ENCODE measurements at places on chromosomes 12 and 14.
A peak's percentile ranks its signal among the peaks of the same experiment; 100 is the strongest.

DNA sequence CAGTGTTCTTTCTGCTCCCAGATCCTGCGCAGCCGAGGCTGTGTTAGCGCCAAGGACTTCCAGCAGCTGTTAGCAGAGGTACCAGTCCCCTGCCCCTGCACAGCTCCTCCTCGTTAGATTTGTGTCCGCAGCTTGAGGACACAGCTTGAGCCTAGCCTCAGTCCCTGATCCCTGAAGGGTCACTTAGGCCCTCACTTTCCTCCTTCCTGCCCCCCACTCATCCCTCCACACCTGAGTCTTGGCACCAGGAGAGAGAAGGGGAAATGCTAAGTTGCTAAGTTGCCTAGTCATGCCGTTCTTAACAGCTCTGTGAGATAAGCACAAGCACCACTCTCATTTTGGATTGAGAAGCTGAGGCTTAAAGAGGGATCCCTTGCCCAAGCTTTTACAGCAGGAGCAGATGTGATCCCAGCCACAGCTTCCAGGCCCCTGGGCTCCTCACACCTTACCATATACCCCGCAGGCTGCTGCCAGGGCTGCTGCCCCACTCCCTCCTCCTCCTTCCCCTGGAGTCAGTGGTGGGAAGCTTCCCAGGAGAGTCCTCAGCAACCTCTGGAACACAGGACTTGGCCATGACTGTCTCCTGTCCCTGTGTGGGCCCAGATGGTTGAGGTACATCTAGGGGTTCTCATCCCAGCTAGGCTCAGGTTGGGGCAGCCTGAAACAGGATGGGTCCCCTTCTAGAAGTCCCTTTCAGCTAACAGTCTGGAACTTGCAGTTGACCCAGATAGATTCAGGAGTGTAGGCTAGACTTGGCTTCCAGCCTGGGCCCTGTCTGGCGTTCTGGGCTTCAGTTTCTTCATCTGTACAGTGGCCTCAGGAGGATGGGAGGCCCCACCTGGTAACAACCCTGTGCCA lies 975 bp downstream of the OGFOD2 start:
- no peak for DNase-seq

GRCh38 chr12:123223241-123223668 lies 9.7 kb downstream of the MPHOSPH9 start:
- DNase-seq = peak; percentile 25

GRCh38 chr12:47739979-47740378 lies 14.7 kb upstream of the ENDOU start:
- no peak for DNase-seq

DNA sequence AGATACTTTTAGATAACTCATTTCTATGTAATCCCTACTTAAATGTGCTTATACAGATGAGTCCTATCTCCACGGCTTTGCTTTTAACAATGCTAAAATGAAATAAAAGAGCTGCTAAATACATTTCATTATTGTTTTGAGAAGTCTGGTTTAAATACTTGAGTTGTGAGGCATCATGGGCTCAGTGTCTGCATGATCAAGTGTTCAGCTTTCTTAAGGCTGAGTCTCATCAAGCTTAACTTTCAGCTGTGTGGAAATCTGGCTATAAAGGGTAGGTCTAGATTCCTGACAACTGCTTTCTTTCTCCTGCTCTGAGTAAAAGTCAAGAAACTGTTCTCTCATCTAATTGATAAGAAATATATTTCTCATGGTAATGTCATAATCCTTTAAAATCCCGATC lies 235.4 kb downstream of the FSCB start:
- no peak for DNase-seq

DNA sequence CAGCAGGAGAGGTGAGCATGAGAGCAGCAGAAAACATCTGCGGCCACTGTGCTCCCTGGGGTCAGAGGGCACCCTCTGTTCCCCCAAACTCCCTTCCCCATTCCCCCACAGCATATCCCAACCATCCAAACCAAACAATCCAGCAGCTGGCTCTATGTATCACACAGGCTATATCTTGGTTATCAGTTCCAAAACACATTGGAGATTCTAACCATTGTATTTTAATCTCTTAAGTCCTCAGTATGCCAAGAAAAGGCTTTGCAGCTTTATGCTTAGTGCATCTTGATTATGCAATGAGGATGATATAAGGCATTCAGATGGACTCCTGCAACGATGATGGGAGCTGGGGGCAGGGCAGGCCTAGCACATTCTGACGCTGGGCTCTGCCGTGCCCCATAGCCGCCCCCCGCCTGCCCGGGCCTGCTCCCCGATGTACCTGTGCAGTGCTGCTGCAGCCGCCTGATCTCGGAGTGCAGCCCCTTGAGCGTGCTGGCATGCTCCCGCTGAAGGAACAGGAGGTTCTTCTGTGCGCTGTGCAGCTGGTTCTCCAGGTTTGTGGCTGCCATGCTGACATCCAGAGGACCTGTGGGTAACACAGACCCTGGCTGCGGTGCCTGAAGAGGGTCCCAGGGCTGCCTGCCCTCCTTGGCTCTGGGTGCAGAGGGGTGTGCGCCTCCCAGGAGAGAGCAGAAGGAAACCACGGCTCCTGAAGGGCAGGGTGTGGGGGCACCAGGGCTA lies 29.6 kb downstream of the CCDC92 start:
- no peak for DNase-seq

- DNase-seq = no peak
These were observed 33.1 kb downstream of the PHLDA1 start for GRCh38 chr12:75998292-75999063.

- no peak for DNase-seq
These were observed 104.0 kb upstream of the ATF1 start for GRCh38 chr12:50659690-50660424.

- no peak for DNase-seq
These were observed 32.7 kb upstream of the PELI2 start for GRCh38 chr14:56085471-56085870.

- no peak for DNase-seq
These were observed 92.3 kb upstream of the DCN start for GRCh38 chr12:91274916-91275315.

GRCh38 chr14:81170829-81171195 lies 49.9 kb downstream of the GTF2A1 start:
- DNase-seq = no peak

DNA sequence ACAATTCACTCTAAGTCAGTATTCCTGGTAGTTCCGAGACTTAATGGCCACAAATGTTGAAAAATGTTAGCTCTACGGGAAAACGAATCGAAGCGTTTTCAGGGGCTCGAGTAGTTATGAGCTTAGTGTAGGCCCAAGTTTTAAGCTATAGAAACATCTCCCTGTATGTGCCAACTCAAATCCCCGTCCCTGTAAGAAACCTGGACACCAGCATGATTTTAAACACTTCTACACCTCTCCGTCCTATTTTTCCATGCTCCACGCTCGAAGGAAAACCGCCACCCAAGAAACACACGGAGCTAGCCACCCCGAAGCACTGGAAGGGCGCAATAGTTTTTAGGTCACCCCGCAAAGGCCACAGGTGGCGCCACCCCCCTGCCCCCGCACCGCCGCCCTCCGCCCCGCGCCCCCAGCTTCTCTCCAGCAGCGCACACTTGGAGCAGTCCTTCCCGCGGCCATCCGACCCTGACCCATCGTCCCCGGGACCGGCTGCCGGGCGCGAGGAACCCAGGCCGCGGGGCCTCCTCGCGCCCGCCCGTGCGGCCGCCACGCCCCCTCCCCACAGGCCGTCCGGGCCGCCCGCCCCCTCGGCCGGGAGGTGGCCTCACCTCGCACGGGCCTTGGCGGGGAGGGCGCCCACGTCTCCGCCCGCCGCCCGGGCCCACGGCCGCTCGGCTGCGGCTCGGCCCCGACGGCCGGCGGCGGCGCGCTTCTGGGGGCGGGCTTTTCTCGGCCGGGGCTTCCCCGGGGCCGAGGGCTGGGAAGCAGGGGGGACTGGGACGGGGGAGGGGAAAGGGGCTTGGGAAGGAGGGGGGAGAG lies 522 bp downstream of the R3HDM2 start:
- DNase-seq = no peak

DNA sequence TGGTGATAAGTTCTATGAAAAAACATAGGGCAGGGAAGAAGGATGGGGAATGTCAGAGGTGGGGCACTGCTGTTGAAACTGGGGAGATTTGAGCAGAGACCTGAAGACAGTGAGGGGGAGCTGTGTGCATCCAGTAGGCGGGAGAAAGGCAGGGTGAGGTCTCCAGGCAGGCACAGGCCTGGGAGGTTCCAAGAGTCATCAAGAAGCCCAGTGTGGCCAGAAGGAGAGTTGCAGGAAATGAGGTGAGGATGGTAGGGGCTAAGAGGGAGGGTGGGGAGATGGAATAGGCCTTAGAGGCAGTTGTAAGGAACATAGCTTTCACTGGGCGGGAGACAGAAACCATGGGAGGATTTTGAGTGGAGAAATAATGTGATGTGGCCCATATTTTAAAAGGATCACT lies 341.8 kb downstream of the GLT1D1 start:
- no peak for DNase-seq

Measured in effector CD8-positive, alpha-beta T cell (primary cell).